ENCODE measurements at places on chromosomes 3 and 15.
A peak's percentile ranks its signal among the peaks of the same experiment; 100 is the strongest.

- no peak for DNase-seq
These were observed 3.9 kb downstream of the RRP9 start for GRCh38 chr3:51937611-51938450.

- DNase-seq = no peak
These were observed 621.5 kb upstream of the SEMA6D start for GRCh38 chr15:47095833-47096232.

GRCh38 chr15:49901996-49902684 is 216.9 kb downstream of the ATP8B4 start:
- DNase-seq = no peak

GRCh38 chr15:24943361-24943760 is 11.4 kb upstream of the SNRPN start:
- DNase-seq = no peak

DNA sequence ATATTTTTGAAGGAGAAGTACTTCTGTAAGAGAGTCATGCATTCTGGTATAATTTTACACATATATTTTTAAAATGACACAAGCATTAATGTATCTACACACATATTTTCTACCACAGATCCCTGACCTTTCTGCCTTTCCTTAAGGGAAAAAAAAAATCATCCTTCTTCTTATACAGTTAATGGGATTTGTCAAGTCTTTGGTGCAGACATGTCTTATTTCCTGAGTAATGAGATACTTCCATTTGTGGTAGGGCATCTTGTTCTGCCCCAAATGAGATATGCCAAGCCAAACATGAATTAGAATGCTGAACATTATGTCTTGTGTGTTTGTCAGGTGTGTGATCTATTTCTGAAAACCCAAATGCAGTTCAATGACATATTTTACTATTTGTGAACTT is 329.9 kb downstream of the RBMS3 start:
- no peak for DNase-seq

GRCh38 chr3:5444253-5444652 is 256.7 kb downstream of the EDEM1 start:
- no peak for DNase-seq

- no peak for DNase-seq
These were observed 57.7 kb downstream of the IQSEC1 start for GRCh38 chr3:13015286-13016082.

DNA sequence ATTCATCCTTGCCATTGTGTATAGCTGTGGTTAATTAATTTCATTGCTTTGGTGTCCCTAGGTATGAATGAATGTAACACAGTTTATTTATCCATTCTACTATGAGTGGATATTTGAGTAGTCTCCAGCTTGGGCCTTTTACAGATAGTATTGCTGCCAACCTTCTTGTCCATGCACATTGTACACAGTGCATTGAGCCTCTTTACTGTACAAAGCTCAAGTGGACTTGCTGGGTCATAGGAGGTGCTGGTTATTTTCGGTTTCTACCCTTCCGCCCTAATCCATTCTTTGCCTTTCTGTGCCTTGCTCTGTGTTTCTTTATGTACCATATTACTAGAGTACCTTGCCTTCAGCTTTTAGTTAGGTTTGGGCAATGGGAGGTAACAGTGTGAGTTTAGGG is 60.7 kb downstream of the DUT start:
- DNase-seq = no peak

DNA sequence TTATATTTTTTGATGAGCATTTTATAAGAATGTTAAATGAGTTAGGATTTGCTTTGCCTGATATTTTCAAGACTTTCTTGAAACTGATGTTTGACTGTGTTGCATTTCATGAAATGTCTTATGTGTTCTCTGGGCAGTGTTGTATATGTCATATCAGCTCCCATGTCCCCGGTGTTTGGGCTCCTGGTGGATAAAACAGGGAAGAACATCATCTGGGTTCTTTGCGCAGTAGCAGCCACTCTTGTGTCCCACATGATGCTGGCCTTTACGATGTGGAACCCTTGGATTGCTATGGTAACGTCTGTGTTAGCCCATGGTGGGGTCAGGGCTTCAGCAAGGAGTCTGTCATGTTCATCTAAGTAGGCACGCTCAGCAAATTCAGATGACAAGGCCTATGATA is 20.0 kb downstream of the MFSD1 start:
- no peak for DNase-seq

DNA sequence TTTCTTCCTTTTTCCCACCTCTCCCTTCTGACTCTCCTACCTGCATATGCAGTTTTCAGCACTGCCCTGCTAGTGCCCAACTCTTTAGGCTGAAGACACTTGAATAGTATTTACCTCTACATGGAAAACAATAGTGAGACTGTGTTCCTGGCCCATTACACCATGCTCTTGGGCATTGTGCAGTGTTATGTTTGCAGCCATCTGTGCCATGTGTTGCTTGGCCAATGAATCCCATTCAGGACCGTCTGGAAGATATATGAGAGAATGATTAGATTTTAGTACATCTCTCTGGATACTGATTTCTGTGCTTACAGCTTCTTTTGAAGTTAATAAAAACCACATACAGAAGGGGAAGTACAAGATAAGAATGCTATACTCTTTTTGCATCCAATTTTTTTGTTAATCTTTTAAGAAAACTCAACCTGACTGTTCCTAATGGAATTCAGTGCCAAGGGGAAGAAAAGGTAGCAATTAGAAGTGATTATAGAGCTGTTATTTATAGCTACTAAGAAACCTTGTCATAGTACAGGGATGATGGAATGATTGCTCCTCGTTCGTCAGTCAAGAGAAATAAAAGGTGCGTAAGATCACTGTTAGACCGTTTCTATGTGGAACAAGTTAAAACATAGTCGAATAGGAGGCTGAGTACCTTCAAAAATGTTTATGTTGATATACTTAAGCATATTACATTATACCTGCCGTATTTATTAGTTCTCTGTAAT is 58.9 kb downstream of the TMEM41A start:
- no peak for DNase-seq

GRCh38 chr3:123800362-123800682 is 83.8 kb downstream of the MYLK start:
- DNase-seq = no peak

DNA sequence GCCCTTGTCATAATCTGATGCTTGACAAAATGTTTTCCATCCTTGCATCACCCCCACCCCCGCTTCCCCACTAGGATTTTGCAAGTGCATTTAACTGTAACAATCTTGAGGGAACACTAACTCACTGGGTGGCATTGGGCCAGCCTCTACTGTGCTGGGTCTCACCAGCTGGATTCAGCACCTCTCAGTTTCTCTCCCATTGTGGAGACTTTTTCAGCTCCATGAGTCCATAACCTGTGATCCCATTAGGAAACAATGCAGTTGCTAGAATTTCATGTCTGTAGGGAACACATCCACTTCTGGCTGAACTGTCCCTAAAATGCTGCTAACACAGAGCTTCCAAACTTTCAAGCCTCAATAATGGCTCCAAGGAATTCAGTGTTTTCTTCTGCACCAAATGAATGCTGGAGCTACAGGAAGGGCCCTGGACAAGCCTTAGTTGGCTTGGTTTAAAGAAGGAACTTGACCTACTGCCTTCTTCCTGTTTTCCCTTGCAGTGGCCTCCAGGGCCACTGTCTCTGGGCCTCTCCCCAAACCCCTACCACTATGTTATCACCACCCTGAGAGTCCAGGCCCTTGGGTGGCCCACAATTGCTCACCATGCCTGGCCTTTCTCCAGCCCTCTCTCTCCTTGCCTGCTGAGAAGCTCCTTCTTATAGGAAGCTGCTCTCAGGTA is 15.6 kb downstream of the CYP19A1 start:
- no peak for DNase-seq

DNA sequence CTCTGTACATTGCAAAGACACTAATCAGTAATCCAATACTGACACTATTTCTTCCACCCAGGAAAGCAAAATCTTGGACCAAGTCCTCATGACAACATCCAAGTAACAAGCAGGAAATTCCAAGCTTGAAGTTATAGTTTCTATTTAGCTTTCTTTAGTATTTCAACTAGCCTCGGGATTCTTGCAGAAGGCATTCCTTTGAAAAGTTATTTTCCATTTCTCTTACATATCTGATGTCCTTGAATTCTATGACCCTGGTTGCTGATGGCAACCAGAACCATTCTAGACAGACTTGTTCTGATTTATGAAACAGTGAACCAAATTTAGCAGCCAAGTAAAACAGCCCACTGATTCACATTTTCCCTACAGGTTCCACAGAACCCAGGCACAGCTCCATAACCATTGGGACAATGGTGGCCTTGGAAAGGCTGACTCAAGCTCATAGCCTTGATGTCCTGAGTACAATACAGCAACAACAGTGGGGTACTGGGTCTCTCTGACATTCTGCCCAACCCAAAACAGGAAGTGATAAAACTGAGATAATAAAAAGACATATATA is 26.5 kb downstream of the P3H2 start:
- DNase-seq = no peak

DNA sequence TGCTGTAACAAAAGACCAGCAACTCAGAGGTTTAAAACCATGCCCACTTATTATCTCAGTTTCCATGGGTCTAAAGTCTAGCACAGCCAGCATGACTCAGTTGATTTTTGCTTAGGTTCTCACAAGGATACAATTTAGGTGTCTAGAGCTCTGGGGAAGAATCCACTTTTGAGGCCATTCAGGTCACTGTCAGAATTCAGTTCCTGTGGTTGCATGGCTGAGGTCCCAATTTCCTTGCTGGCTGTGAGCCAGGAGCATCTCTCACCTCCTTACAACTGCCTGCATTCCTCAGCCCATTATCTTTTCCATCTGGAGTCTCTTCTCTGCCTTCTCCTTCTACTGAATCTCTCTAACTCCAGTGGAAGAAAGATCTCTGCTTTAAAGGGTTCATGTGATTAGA is 240.5 kb upstream of the CFAP20DC start:
- DNase-seq = no peak

- no peak for DNase-seq
These were observed 28.7 kb upstream of the MFSD1 start for GRCh38 chr3:158773166-158773565.

- DNase-seq = no peak
These were observed 189.8 kb upstream of the CNTN4 start for GRCh38 chr3:1908651-1909445.

- DNase-seq = no peak
These were observed 43.1 kb downstream of the FGF7 start for GRCh38 chr15:49466119-49466518.

DNA sequence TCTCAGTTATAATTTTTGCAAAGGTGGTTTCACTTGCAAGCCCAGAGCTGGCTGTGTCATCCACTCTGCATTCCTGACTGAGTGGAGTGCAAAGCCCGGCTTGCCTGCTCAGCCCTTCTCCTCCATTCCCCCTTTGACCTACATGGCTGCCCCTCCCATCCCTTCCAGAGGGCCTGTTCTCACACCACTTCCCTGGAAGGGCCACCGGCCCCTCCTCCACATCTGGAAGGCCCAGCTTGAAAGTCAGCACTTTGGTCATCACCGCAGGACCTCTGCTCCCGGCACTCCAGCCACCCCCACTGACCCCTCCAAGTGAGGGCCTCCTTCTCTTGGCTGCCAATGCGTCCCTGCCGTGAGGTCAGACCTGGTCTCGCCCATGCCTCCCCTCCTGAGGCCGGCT is 74.1 kb upstream of the RNF7 start:
- no peak for DNase-seq

- DNase-seq = no peak
These were observed 148.0 kb upstream of the TBL1XR1 start for GRCh38 chr3:177345049-177345972.

DNA sequence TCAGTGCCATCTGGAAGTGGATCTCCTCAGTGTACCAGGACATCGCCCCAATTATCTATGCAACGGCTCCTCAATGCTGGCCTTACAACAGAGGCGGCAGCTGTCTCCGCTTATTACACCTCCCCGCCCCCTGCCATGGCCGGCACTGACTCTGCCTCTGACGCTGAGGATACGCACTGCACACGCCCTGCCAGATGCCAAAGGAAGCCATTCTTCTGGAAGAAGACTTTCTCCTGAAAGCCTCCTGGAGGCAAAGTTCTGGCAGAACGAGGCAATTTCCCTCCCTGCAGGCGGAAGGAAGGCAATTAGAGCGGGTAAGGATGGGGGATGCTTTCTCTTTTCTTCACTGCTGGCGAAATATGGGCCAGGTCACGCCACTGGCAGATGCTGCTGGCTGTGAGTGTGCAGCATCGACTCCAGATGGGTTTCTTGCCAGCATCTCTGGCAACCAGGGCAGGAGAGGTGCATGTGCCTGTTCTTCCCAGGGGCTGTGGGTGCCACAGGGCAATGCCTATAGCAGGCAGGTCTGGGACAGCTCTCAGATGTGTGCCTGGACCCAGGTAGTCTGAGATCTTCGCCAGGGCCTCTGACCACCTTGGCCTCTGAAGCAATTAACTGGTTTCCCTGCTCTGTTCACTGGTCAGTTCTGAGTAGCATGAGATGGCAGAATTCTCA is 62.2 kb upstream of the MRPS22 start:
- DNase-seq = no peak

GRCh38 chr3:11907667-11908660 is 61.3 kb upstream of the TAMM41 start:
- DNase-seq = no peak

GRCh38 chr15:50183112-50183794 is 1.3 kb downstream of the SLC27A2 start:
- DNase-seq = no peak

GRCh38 chr15:101651554-101652097 is 555 bp downstream of the TM2D3 start:
- no peak for DNase-seq

DNA sequence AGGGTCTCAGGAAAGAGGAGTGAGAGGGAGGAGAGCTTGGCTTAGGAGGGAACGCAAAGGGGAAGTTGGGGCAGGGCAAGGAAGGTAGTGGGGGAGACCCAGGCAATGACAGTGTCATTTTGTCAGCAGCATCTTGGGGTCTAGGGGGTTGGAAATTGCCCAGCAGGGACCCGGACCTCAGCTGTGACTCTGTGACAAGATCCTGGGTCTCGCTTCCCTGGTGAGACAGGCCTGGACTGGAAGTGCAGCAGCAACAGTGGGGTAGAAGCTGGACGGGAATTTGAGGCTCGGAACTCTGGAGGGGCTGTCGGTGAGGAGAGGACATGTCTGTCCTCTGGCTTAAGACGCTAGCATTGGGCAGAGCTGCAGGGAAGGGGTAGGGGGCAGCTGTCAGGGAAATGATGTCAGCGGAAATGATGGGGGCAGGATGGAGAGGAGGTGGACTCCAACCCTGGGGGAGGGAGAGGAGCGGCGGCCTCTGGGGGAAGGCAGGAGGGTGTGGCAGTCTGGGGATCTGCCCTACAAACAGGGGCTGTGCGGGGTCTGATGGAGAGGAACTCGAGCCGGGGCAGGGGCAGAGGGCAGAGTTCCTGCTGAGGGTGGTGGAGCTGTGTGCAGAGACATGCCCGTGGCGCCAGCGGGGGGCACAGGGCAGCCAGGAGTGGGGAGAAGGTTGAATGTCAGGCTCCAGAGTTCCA is 12.3 kb downstream of the ANPEP start:
- DNase-seq = no peak

- peak; percentile 66 for DNase-seq
These were observed 18.9 kb upstream of the TGM5 start for GRCh38 chr15:43285609-43286037.

GRCh38 chr3:59056706-59057105 is 6.9 kb upstream of the CFAP20DC start:
- no peak for DNase-seq

All from neural crest cell (in vitro differentiated cells).